ENCODE measurements at places on chromosomes 2 and 18.

- no peak for DNase-seq
Observed at GRCh38 chr2:103232865-103233264, 471.0 kb downstream of the TMEM182 start.

GRCh38 chr18:76874642-76875389, 52.5 kb downstream of the ZNF236 start:
- DNase-seq: peak; percentile 17

DNA sequence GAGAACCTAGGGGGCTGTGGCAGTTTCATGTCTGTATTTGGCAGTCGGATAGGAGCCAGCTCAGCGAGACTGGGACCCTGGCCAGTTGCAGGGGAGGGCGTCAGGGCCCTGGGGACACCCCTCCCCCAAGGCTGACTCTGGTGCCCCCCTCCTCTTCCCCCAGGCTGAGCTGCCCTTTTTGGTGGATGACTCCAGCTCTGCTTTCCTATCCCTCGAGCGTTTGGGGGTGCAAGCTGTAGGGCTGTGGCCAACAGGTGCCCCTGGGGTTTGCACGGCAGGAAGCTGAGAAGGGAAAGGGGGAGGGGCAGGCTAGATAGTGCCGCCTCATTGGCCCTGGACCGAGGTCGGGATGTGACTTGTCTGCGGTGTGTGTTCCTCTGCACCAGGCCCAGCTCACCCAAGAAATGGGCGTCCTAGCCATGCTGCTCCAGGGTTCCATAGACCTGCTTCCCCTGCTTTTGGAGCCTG, 26.4 kb downstream of the SPEG start:
- no peak for DNase-seq

DNA sequence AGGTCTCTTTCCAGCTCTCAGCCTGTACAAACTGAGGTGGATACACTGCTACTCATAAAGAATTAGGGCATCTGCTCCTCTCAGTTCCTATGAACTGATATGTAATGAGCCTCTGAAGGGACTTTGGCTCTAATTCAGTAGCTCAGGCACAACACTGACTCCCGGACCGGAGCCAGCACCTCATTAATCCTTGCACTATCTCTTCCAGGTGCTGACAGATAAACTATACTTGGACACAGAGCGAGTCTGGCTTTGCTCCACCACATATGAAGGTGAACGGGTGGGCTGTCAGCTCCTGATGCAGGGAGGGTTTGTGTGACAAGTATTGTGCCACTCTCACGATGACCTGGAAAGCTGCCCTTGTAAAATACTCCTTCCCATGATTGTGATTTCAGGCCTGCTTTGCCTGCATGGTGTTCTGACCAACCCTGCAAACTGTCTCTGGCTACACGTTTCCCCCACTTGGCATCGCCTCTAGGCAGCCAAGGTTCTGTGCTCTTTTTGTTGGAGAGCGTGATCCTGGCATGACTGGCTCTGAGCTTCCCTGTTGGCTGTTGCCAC, 111.6 kb upstream of the LMAN1 start:
- no peak for DNase-seq

DNA sequence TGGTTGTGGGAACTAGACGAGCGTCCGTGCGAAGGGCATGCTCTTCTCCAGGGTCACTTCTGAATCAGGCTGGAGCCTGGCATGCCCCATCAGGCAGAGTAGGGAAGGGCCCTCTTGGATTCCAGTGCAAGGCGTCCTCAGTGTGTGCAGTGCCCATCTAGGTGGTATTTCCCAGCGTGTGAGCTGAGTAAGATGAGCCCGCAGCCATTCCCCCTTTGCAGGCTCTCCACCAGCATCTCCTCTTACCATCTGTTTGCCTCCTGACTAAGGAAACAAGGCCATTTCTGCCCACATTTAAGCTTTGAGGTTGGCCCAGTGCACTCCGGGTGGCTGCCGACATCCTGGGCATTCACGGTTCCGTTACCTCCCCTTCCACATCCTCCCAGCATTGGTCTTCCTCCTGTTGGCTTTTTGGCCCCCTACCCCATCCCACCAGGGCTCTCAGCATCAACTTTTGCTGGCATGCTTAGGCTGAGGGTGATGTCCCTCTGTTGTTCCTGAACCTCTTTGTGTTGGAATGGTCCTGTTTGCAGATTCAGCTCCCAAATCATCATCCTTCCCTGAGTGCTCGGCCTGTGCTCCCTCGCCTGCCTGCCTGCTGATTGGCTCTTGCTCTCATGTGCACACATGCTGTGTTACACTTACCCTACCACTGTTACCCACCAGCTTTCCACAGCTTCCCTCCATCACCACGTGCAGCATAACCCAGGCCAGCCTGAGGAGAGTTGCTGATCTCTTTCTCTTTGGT, 11.8 kb downstream of the CEP68 start:
- DNase-seq: no peak

DNA sequence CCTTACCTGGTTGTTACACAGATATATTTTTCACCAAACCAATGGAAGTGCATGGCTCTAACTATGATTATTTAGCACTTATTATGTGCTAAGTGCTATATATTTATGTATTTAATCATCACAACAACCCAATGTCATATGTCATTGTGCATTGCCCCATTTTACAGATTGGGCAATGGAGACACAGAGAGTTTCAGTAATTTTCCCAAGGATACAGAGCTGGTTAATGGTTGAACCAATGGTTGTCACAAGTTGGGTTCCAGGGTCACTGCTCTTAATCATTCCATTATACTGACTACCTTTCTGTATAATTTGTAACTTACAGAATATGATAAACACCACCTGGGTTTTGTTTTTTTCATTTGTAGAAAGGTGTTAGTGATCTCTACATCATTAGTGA, 29.2 kb downstream of the NOSTRIN start:
- no peak for DNase-seq

DNA sequence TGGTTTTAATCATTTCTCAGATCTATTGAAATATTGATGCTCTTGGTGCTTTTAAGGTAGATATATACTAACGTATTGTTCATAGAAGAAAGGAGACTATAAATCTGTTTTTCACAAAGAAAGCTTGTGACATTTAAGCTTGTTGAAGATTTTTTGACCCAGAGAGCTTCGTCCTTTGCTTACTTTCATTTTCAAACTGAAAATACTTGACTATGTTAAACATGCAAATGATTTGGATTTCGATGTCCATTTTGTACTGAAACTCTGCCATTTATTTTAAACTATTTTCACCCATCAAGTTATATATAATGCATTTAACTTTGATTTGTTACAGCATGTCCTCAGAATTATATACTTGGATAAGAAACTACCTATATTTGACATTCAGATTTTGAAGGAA, 85.2 kb downstream of the SLC4A10 start:
- no peak for DNase-seq

- DNase-seq: no peak
Observed at GRCh38 chr2:135913727-135914365, 37.6 kb upstream of the MCM6 start.

DNA sequence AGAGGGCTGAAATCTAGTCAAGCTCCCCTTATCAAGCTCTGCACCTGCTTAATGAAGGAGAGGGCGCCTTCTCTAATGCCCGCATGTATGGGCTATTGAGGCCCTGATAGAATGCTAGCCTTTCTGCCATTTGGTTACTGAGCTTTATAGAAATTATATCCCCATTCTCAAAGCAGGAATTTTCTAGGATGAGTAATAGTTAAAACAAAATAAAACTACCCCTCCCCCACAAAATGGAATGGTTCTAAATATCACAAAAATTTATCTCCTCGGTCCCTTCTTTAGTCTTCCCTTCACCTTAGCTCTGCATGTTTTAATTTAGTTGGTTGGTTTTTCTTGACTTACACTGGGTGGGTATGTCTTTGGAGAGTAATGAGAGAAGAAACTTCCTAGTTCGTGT, 37.7 kb downstream of the CD28 start:
- no peak for DNase-seq

GRCh38 chr2:207533461-207534008, 3.8 kb downstream of the CREB1 start:
- no peak for DNase-seq

DNA sequence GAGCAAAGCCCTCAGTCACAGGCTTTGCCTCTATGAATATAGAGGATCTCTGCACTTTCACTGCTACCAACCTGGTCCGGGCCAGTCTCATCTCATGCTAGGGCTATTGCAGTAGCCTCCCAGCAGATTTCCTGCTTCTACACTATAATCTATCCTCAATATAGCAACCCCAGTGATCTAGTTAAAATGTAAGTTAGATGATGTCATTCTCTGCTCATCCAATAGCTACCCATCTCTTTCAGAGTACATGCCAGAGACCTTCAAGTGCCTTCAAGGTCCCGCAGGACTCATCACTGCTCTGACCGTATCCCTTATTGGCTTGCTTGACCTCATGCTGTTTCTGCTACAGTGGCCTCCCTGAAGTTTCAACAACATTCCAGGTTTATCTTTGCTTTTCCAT, 186.3 kb downstream of the LOXHD1 start:
- DNase-seq: no peak

DNA sequence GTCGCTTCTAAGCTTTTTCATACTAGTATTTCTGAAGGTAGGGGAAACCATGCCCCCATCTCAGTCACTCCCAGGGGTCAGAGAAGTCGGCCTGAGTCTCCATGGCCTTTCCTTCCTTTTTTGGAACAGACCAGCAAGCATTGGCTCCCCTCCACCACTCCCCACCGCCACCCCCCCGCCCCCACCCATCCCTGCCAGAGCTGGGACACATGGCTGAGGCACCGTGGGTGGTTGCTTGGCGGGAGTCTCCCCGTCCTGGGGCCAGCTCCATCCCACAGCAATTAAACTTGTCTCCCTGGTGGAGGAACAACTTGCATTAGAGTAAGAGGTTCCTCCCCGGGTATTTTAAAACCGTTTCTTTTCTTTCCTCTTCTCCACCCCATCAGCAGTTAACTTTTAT, 100.8 kb upstream of the TFPI start:
- DNase-seq: no peak

DNA sequence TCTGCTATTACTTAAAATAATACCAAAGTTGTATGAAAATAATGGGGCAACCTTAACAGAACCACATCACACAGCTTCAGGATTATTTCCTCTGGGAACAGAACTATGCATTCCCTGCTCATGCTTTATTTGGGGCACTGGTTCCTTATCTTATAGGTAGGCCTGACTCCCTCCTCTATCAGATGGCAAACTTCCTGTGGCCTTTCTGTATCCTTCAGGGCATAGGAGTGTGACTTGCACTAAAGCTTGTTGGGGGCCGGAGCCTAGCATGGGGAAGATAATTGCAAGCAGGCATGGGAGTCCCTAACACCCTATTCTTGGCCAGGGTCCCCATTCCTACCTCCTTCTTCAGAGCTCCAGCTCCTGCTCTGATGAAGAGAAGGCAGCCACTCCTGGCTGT, 167.2 kb upstream of the SERTAD2 start:
- no peak for DNase-seq

GRCh38 chr2:72494392-72494791, 331.4 kb downstream of the EXOC6B start:
- no peak for DNase-seq

DNA sequence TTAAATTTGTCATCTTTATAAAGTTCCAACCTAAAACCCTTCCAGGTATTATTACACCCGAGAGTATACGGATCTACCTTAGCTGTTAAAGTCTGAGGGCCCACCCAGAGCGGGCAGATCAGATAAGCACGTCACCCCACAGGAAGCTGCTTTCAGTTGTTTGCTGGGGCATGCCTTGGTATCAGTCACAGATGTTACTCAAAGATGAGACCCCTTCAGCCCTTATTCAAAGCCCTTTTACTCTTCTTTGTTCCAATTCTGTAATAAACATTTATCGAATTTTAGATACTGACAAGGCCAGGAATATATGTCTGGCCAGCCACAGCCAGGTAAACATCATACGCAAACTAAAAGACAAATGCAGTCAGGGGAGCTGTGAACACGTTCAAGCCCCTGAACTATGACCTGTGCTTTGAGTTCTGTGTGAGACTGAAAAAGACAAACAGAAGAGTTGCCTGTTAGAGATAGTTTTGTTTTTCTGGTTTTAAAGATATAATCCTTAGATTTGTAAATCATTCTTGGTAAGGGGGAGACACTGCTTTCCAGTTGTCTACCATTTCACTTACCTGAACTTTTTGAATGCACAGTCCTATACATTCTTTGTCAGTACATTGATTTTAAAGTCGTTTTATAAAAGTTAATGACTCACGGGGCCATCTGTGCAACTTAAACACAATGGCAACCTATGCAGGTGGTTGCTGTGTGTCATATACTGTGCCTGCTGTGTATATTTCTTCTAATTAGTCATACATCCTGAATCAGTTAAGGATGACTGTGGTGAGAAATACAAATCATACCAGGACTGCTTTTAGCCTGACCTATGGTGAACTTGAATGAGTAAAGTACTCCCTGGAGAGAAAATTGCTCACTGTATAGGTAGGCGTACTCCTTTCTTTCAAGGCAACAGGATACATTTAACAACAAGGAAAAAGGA, 100.5 kb upstream of the ITPRID2 start:
- peak; percentile 8 for DNase-seq
